Prostate gland (tissue), 2 donors: ENCODE measurements at places on chromosomes 1 and 21. TPM values are rescaled to one million over a fixed set of nuclear protein-coding genes. Genes with fewer than 3 reads are reported as not detected.

The TFB2M gene
- 10.3 TPM for total RNA-seq

The LYST gene
- 41.7 TPM for total RNA-seq

The PRAMEF1 gene
- not detected for total RNA-seq

The LENEP gene
- total RNA-seq = not detected

The HUNK gene
- total RNA-seq = 5.0 TPM

The VWA5B1 gene
- 0.51 TPM for total RNA-seq

The C4BPA gene
- not detected for total RNA-seq

The SLC30A10 gene
- 1.4 TPM for total RNA-seq

- no peak for DNase-seq
Observed at GRCh38 chr1:179142889-179143299, 61.0 kb downstream of the TOR3A start.

DNA sequence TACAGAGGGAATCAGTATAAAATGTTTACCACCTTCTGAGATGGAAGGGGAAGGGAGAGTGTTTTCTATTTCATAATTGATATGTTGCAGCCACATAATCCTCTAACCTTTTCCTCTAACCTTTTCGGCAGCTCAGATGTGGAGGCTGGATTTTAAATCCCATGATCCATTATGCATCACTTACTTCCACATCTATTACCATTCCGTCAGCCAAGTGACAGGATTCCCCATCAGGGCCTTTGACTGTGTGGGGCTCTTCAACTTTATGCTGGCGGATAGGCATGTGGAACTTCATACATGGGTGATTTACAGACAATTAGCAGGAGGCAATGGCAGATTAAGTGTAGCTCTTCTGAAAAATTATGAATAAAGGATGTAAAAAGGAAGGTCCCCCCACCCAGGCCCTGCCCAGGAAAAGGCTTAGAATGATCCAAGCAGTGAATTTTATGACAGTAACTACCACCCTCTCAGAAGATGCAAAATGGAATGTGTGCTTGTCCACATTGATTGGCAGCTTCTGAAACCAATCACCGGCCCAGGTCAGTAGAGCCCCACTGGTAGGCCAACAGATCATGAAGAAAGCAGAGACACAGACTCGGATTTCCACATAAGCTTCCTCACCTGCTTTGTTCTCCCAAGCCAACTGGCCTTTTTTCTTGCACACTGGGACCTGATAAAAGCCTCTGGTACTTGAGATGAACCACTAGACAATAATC is 147.0 kb downstream of the ST6GALNAC5 start:
- DNase-seq = no peak

DNA sequence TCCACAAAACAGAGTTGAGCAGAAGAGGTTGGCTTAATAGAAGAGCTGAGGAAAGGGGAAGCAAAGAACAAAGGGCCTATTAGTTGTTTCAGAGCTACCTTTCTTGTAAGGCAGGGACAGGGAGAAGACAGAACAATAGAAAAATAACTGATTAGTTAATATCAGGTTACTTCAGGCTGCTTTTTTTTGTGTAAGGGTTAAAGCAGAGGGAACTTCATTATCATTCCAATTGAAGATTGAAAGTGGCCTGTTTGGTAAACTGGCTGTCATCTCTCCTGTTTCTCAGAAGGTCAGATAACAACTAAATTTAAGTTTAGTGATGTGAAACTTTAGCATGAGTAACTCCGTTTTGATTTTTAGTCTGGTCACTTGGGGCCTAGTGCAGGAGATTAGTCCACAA is 22.3 kb downstream of the CDC42 start:
- DNase-seq = no peak

- peak; percentile 87 for DNase-seq
Observed at GRCh38 chr1:1858382-1859086, 32.4 kb downstream of the GNB1 start.

DNA sequence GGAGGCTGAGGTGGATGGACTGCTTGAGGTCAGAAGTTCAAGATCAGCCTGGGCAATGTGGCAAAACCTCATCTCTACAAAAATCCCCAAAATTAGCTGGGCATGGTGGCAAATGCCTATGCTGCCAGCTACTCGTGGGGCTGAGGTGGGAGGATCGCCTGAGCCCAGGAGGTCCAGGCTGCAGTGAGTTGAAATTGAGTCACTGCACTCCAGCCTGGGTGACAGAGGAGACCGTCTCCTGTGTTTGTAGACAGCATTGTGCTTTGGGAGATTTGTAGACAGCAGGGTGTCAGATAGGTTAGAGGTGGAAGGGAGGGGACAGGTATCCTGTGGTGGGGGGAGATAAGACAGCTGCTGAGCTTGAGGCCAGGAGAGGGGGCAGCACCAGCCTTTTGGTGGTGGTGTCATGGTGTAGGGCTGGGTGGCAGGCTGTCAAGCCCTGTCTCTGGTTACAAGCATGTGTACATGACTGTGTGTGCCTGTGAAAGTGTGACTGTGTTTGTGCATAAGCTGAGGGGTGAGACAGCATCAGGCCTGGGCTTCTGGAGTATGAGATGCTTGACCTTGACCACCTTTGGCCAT is 15.2 kb downstream of the PPFIA4 start:
- DNase-seq = no peak

DNA sequence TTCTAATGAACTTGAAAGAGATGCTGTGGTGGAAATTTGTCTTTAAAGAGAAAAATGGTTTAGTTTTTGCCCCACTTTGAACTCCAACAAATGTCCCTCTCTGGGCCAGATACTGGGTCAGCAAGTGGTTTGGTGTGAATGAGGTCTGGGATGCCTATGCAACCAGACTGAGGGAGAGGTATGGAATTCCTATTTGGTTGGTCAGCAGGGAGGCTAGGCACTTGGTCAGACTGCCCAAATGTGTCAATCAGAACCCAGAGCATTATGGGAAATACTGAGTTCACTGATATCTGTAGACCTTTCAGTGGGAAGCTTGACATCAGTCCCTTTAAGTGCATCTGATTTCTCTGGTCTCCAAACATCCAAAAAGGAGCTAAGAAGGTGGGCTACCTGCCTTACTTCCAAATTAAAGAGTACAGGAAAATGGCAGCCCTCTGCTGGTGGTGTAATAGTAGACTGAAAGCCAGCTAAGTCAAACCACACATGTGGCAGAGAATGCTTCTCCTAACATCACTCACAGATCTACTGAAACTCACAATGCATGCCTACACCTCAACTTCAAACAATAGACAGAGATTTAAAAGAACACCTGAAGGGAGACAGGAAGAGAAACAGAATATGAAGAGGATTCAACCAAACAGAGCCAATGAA is 510.1 kb downstream of the PLA2G4A start:
- DNase-seq = no peak

DNA sequence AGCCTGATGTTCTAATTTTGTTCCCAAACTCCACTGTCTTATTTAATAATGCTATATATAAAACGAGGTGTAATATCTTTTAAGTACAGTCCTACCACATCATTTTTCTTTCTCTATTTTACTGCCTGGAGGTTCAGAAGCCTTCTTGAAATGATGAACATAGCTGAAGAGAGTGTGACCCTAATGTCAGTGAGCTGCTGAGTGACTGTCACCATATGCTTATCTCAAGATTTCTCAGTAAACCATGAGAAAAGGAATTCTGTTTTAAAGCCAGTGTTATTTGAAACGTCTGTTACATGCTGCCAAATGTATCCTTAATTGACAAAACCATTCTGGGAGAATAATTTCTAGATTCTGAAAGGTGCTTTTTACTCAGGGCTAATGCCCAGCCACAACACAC is 503.5 kb upstream of the TMPRSS15 start:
- no peak for DNase-seq

DNA sequence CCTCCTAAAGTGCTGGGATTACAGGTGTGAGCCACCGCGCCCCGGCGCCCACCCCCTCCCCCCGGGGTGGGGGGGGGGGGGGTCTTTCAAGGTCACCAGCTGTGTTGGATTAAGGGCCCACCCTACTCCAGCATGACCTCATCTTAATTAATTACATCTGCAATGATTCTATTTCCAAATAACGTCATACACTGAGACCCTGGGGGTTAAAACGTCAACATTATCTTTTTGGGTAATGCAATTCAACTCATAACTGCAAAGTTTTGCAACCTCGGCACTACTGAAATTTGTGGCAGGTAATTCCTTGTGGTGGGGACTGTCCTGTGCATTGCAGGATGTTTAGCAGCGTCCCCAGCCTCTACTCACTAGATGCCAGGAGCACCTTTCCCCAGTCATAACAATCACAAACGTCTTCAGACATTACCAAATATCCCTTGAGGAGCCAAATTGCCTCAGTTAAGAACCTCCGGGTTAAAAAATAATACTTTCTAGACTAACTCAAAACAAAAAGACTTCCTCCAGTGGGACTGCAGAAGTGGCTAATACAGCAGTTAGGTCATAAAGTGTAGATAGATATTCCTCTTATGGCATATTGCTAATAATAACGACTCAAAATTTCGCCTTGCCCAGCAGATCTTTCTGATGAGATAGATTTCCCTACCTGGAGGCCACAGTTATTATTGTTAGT is 233.0 kb upstream of the KAZN start:
- no peak for DNase-seq
